Right cardiac atrium (tissue), 5 donors: ENCODE measurements at places on chromosomes 11 and 22.

DNA sequence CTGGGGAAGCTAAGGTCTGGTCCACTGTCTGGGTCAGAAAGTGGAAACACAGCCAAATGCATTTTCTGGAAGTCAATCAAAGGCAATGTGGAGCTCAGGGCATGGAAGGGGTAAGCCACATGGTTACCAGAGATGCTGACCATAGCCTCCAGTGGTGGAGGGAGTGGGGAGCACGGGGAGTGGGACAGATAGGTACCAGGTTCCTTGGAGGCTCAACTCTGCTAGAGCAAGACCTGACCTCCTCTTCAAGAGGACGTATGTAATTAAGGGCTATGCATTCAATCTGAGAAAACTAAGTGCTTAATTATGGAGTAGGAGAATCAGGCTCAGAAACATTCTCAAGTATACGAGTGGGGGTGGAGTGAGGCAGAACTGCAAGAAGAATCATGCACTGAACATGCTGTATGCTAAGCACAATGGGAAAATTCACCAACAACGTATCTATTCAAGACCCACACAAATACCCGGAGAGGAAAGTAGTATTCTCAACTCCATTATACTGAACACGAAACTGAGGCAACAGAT lies 65.2 kb upstream of the PHOX2A start:
- no peak for DNase-seq

GRCh38 chr11:21810650-21811049 lies 382.2 kb upstream of the ANO5 start:
- no peak for DNase-seq

DNA sequence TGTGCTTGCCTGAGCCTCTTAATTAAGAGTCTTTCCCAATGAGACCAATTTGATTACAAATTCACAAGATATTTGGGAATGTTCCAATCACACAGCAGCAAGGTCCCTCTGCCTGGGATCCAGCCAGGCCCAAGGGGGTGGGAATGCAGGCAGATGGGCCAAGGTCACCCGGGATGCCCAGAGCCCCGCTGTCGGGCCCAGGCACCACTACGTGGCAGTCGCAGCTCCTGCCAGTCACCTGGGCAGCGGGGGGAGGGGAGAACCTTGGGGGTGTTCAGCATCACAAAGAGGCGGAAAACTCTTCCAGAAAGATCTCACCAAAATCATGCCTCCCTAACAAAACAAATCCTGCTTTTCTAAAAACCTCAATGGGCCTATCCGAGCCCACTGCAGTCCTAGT lies 30.9 kb downstream of the PPM1F start:
- DNase-seq = no peak

GRCh38 chr11:21975242-21975641 lies 217.6 kb upstream of the ANO5 start:
- no peak for DNase-seq

- DNase-seq = no peak
These were observed 1057.0 kb upstream of the CNTN5 start for GRCh38 chr11:97963528-97964331.

DNA sequence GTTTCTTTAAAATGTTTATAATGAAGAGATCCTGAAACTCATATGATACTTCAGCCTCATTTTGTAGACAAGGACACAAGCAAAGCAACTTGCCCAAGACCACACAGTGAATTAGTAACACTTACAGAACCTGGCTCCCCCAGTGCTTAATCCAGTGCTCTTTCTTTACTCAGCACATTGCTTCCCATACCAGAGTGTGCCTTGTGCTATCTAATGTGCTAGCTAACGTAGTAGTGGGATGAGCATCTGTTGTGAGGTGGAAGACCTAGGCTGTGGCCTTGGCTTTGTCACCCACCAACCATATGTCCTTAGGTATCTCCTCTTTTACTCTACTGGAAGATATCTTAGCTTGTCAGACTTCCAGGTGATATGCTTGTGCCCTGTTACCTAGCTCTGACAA lies 5.1 kb downstream of the SPCS2 start:
- no peak for DNase-seq

GRCh38 chr22:33940741-33941140 lies 20.5 kb upstream of the LARGE1 start:
- DNase-seq = no peak

- DNase-seq = no peak
These were observed 20.2 kb downstream of the AMOTL1 start for GRCh38 chr11:94788396-94788795.

DNA sequence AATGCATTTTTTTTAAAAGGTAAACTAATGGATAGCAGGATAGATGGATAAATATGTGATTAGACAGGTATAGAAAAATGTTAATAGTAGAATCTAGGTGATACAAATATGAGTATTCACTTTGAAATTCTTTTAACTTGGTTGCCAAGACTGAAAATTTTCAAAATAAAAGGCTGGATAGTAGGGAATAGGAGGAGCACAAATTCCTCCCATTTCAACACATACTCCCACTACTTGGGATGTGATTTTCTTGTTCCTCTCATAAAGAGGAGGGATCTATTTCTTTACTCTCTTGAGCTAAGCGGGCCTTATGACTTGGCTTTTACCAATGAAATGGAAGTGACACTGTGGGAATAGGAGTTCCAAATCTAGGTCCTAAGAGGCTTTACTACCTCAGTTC lies 35.9 kb downstream of the PIK3C2A start:
- DNase-seq = no peak

DNA sequence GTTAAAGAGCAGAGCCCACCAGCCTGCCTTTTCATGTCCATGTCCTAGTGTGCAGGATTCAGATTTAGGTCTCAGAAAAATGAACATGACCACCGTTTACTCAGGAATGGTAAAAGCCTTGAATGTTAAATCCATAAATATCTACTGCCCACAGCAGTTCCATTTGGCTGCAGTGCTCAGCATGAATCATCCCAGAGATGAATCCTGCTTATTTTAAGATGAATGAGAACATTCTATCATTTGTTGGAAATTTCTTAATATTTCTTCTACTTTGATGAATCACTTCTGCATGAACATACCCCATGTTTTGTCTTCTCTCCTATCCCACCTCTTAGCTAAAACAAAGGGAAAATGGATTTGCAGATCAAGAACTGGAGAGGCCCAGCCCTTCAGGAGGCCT lies 47.5 kb upstream of the AQP11 start:
- no peak for DNase-seq

DNA sequence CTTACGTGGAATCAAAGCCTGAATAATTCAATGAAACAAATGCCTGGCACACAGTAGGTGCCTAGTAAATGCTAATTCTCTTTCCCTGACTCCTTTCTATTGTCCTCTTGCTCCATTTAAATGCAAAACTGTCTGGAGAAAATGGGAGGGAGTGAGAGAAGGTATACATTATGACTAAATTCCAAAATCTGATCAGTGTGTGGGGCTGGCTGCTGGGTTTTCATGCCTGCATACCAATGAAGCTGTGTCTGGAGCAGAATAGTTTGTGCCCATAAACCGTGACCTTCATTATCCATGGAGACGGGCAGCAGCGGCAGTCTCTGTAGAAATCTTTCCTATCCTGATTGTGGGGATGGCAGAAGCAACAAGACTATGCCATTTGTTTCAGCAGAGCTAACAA lies 223.4 kb upstream of the ZBED5 start:
- no peak for DNase-seq

GRCh38 chr11:43580735-43581369 lies 99.7 kb upstream of the HSD17B12 start:
- no peak for DNase-seq
